ENCODE measurements at places on chromosomes 5 and 9.

DNA sequence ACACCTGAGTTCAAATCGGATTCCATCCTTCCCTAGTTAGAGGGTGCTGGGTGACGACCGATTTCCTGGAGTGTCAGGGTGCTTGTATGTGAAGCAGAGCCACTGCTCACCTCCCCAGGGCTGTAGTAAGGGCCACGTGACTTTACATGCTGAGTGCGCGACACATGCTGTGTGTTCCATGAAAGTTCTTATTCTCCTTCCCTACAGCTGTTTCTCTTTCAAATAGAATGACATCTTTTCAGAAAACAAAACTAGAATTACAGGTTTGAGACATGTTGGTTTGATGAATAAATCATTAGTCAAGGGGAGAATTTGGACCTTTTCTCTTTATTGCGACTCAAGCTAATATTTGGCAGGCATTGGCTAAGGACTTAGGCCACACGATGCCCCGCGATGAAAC, 113.1 kb downstream of the JMY start:
- DNase-seq: no peak

DNA sequence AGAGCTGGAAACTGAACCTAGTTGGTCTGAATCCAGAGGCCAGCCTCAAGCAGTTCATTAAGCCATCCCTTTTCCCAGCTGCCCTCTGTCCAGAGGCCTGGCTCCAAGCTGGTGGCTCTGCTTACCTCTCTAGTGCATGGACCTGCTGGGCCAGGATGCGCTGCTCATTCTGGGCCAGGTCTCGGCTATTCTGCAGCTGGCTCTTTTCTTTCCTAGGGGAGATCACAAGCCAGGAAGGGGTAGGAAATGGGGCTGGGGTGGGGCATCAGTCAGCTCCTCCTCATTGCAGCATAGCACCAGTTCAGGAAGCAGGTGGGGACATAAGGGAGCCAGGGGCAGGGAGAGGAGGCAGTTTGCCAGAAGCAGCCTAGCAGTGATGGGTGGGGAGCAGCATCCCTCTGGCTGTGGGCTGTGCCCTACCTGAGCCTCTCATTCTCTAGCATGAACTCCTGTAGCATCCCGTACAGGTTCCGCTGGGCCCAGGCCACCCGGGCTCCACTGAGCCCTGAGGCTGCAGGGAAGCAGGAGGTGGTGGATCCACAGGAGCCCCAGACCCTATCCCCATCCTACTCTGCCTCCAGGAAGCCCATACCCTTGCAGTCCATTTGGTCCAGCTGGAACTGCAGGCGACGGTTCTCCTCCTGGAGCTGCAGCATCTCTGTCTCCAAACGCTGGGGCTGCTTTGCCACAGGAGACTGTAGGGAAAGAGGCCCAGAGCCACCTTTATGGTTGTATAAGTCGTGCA, 5.2 kb downstream of the KIF12 start:
- no peak for DNase-seq

DNA sequence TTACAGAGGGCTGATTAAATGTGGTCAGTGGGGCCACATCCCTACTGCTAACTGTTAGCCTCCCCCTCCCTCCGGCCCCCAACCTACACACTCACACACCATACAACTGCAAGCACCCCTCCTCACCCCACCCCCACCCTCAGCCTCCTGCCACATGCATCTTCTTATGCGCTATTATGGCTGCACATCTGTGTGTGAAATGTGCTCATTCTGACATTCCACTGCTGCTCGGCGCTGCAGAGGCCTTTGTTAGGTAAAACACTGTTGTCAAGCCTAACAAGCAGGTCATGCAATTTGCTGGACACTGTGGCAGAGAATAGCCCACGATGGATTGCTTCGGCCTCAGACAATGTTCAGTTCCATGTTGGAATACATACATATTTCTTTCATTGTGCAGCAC, 173.6 kb downstream of the NR2F1-AS1 start:
- no peak for DNase-seq

- no peak for DNase-seq
These were observed 360.1 kb downstream of the DMAC1 start for GRCh38 chr9:7439355-7439995.

GRCh38 chr9:94741866-94742265, 15.4 kb downstream of the AOPEP start:
- DNase-seq: no peak

DNA sequence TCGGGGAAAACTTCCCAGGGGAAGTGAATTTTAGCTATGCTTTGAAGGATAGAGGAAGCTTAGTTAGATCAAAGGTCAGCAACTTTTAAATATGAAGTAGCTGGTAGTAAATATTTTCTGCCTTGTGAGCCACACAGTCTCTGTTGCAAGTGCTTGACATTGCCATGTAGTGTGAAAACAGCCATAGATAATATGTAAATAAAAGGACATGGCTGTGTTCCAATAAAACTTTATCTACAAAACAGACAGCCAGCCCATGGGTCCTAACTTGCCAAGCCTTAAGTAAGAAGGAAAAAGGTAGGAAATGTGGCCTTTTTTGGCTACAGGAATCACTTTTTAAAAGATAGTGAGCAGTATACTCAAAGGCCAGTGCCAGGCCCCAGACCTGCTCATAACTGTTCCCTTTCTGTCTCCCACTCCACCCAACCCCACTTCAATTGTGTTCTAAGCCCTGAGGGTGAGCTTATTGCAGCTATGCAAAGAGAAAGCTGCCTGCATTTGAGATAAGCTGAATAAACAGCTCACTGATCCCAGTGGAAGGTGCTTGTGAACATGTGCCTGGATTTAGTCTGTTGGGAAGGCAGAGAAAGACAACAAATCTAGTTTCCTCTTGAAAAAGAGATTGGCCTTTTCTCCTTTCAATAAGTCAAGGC, 113.0 kb upstream of the TRIM32 start:
- no peak for DNase-seq

DNA sequence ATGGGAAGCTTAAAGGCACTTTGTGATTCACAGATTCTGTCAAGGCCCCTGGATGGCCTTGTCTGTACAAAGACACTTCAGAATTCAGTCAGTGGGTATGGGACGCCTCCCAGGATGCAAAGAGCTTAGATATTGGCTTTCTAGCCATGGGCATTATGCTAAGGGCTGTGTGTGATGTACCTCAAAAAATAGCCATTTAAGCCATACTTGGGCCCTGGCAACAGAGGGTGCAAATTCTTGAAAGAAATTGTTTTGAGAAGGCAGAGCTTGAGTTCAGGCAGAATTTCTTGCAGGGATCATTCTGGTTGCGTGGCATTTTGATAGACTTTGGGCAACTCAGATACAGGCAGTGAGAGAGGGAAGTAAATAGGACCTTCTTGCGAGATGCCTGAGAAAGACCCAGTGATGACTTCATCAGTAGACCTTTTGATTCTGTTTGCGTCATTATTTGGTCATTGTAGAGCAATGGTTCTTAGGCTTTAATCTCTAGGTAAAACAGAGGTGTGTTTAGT, 3.9 kb downstream of the CYFIP2 start:
- no peak for DNase-seq

DNA sequence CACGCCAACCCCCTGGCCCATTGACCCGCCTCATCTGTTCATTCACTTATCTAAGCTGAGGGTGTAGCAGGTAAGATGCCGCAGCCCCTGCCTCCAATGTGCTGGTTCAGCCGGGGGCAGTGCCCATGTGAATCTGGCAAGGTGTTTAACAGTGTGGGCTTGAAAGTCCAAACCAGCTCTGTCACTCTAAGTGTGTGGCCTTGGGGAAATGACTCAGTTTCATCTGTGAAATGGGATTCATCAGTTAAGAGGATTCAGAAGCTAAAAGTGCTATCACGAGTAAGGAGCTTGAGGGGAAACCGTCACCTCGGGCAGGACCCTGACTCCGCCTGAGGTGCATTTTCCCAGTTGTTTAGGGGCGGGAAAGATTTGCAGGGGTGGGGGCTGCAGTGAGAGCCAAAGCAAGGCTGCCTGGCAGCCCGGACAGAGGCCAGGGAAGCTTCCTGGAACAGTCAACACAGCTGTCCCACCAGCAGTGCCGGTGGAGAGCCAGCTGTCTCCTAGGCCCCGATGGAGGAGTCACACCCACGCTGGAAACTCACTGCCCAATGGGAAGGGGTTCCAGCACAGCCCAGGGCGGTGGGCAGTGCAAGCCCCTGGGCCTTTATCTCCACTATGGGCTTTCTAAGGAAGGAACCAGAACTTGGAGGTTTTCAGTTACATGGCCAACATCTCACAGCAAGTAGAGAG, 9.7 kb upstream of the URM1 start:
- DNase-seq: no peak

GRCh38 chr5:128905568-128906110, 59.6 kb upstream of the SLC27A6 start:
- no peak for DNase-seq

DNA sequence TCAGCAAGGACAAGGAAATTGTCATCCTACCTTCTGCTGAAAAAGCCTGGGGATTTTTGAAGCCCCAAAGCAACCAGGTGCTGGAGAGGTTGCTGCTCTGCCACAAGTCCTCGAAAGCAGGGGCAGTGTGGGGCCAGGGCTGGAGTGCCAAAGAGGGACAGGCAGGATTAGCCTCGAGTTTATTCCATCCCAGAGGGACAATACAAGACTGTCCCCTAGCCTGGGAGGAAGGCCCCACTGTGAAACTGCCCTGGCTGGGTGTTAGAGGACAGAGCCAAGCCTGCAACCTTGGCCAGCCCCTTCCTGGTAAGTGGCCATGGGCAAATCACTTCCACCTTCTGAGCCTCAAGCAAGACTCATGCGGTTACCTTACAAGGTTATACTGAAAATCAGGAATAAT, 55.1 kb downstream of the WHRN start:
- no peak for DNase-seq
